ENCODE measurements at places on chromosomes 12 and 14.
A peak's percentile ranks its signal among the peaks of the same experiment; 100 is the strongest.

DNA sequence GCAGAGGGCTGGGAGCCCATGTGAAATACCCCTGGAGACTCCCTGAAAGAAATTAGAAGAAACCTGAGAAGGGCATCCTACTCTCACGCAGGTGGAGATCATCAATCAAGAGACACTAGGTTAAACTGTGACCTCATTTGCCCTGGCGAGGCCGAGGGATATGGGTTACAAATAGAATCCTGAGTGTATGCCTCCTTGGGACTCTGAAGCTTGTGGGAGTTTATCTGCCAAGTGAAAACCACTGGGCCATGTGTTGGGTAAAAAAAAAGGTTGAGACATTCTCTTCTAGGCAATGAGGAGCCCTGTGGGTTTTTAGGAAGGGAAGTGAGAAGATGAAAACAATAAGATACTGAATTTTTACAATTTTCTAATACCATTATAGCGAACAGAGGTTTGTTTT is 160.7 kb upstream of the ARID2 start:
- no peak for DNase-seq

- no peak for DNase-seq
Observed at GRCh38 chr12:132286912-132287311, 42.5 kb downstream of the GALNT9 start.

- no peak for DNase-seq
Observed at GRCh38 chr12:22255097-22255496, 79.4 kb downstream of the ST8SIA1 start.

DNA sequence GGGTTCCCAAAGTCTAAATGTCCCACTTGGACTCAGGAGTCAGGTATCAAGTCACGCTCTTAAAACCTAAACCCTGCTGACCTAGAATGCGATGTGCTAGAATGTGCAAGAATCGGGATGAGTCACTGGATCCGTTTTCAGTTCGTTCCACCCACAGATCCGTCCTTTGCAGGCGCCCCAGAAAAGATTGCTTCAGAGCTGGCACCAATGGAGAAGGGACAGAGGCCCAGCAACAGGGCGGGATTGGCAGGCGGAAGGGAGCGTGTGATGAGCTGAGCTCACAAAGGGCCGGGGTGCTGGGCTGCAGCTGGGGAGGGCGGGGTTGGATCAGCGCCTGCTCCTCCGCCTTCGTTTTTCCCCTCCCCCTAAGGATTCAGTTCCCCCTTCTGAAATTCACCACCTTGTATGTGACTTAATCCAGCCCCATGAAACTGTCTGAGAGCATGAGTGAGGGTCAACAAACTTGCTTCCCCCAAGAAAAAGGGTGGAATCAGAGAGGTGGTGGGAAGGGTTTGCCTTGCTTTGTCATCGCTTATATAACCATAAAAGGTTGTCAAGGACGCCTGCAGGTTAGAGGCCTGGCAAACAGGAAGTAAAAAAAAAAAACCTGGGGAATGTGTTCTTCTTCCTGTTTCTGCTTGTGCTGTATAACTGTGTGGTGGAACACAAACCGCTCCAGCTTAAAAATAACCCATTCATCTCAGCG is 2.8 kb upstream of the UBC start:
- peak; percentile 99 for DNase-seq

GRCh38 chr12:85424581-85425348 is 144.7 kb downstream of the ALX1 start:
- DNase-seq: no peak

DNA sequence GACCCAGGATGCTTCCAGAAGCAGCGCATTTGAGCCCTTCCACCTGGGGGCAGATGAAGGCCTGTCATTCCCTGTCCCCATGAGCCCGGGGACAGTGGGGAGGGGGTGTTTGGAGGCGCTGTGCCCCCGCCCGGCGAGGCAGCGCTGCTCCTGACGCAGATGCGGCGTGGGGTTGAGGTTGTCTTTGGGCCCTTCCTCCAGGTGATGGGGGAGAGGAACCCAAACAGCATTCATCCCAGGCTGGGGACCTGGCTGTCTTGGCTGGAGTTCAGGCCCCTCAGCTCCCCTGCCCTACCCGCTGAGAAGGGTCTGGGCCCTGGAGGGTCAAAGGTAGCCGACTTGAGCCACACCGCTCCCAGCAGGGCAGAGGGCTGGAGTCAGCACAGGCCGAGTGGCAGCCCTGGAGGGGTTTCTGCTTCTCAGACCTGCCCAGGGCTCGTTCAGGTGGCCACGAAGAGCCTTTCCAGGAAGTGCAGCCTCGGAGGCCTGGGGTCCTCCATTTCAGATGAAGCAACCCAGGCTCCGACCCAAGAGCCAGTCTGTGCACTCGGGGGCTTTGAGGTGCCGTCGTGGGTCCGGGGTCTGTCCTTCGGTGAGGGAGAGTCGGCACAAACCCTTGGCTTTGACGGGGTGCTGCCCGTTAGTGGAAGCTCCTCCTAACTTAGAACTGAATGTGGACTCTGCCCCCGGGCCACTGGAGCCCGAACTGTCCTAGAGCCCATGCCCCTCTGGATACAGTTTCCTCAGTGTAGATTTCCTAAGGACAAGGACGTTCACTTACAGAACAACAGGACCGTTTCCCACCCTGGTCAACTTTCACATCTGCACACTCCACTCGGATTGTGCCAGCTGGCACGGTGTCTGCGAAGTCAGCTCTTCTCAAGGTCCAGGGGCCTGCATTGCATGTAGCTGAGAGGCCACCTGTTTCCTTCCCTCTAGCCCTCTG is 16.1 kb downstream of the ACADS start:
- no peak for DNase-seq

GRCh38 chr12:48001505-48002413 is 2.5 kb downstream of the COL2A1 start:
- DNase-seq: no peak

DNA sequence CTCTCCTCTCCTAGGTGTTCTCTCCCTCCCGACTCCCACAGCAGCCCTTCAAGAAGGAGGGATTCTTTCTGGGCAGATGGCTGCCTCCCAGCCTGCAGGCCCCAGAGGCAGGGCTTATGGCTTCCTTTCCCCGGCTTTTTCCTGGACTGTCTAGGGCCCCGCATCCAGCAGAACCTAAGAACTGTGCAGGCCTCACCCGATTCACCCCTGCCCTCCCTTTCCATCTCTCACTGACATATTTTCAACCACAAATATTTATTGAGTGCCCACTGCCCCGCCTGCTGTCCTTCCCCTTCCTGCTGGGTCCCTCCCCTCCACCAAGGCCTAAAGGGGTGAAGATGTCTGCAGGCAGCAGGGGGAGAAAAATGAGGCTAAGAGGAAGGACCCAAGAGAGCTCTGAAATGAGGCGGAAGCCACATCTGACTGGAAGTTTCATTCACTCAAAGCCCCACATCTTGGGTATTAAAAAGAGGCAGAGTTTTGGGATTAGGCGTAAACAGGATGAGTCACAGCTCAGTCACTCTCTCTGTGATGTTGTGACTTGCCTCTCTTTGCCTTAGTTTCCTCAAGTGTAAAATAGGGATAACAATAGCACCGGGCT is 2.9 kb downstream of the SCNN1A start:
- peak; percentile 77 for DNase-seq

DNA sequence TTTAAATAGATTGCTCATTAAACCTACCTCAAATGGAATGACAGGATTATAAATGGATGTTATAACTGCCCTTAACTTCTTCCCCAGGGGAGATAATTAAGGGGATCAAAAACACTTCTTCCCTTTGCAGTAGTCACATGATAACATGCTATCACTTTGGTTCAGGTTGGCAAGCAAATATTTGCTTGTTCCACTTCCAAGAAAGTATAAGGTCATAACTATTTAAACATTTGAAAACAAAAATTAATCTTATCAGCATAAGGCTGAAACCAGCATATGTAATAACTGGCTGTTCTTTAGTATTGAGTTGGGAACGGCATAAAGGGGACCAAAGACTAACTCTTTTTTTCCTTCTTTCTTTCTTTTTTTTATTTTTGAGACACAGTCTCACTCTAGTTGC is 2.4 kb upstream of the LYZ start:
- DNase-seq: no peak

GRCh38 chr14:22263961-22264360 is 325.1 kb downstream of the DAD1 start:
- no peak for DNase-seq

- no peak for DNase-seq
Observed at GRCh38 chr12:68865399-68866164, 57.6 kb downstream of the MDM2 start.

GRCh38 chr12:130524759-130525158 is 187.1 kb downstream of the PIWIL1 start:
- no peak for DNase-seq

GRCh38 chr12:108635201-108635996 is 1.7 kb upstream of the SELPLG start:
- no peak for DNase-seq

DNA sequence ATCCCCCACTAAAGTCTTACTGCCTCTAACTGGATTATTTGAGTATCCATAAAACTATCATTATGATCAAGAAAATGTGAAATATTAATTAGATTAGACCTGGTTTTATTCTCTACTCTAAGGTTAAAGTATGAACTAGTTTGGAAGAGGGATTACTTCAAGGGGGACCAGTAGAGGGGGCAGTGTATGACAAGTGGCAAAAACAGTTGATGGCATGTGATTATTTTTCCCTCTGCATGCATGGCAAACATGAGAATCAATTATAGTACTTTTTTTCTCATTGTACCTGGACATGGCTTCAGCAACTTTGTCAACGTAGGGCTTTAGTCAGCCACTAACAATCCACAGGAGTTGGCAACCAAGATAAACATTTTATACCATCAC is 145.0 kb upstream of the SLC38A2 start:
- DNase-seq: no peak

DNA sequence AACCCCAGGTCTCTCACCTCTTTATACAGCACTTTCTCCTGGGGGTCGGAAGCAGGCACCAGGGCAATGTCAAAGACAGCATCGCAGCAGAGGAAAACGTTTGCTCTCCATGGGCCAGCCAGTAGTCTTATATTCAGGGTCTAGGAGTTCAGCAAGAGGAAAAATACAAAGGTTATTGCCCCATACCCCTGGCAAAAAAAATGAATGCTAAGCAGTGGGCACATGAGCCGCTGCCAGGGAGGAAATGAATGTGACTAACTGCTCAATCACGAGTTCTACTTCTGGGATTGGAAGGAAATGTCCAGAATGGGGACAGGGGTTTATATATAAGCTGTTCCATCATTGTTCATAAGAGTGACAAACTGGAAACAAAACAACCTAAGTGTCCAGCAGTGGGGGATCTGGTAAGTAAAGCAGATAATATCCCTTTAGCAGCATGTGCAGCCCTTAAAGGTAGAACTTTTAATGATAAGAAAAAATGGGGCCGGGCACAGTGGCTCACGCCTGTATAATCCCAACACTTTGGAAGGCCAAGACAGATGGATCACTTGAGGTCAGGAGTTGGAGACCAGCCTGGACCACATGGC is 53.8 kb downstream of the PHETA1 start:
- DNase-seq: no peak

GRCh38 chr14:51566831-51567582 is 84.7 kb upstream of the FRMD6 start:
- DNase-seq: no peak

DNA sequence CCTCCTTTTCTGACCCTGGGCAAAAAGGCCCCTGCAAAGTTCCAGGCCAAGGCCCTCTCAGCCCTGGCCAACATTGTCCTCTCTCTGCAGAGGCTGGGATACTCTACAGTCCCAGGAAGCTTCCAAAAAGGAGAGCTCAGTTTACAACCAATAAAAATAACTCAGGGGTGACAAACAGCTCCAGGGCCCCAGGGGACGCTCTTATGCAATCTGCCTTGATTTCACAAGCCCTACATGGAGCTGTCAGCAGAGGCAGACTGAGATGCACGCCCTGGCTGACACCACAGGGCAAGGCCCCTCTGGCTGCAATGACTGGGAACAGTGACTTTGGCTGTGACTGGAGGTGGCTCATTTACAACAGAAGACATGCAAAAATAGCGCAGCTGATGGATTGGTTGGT is 129.0 kb upstream of the MED13L start:
- peak; percentile 91 for DNase-seq

DNA sequence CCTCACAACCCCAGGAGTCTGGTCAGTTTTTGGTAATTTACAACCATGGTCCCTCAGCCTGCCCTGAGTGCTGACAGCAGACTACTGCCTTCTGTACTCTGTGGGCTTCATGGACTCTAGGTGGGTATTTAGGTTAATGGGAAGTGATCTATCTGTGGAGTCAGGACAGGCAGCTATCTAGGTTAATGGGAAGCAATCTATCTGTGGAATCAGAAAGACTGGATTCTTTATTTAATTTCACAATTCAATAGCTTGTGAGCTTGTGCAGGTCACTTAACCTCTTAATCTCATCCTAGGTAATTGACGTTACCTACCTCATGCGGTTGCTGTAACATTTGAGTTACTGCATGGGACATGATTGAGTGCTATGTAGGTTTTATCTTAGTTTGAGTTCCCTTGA is 777.5 kb downstream of the NRXN3 start:
- DNase-seq: no peak

- no peak for DNase-seq
Observed at GRCh38 chr12:64890873-64891468, 66.5 kb downstream of the TBC1D30 start.

DNA sequence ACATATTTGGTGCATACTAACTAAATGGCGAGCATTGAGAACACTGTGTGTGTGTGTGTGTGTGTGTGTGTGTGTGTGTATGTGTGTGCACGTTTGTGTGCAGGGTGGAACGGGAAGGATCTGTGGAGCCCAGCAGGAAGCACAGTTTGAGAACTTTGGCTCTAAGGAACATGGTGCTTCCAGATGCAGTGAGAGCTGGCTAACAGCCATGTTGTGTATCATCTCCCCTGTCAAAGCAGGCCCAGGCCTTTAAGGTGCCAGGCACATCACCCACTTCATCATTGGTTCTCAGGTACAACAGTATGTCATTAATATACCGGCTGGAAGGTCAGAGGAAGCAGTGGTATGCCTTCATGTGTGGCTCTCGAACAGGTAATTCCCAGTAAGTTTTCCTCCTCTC is 72.5 kb downstream of the SLC8A3 start:
- no peak for DNase-seq

GRCh38 chr14:48035836-48036235 is 360.4 kb upstream of the MDGA2 start:
- no peak for DNase-seq

DNA sequence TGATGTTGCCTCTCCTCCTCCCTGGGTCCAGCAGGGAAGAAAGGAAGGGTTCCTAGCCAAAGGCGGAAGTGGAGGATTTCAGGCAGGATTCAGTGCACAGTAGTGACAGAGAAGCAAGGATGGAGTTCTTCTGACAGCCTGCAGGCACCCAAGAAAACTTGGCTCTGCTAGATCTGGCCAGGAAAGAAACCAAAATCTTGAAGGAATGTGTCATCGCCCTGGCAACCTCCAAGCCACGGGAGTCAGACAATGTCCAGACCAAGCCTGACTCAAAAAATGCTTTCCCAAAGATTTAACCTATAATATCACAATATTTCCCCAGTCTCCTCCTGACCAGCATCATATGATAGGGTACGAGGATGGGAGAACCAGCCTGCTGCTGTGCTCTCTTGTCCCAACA is 22.8 kb upstream of the DHRS4 start:
- DNase-seq: no peak

- no peak for DNase-seq
Observed at GRCh38 chr12:126741536-126742240, 1525.3 kb upstream of the TMEM132C start.

- DNase-seq: no peak
Observed at GRCh38 chr12:87828382-87828973, 200.7 kb downstream of the C12orf50 start.

All from BJ (cell line).